GM03348 (cell line): ENCODE measurements at places on chromosomes 1 and 21.
A peak's percentile ranks its signal among the peaks of the same experiment; 100 is the strongest.

GRCh38 chr1:108701176-108701849 lies 9.2 kb downstream of the PRPF38B start:
- no peak for DNase-seq

GRCh38 chr21:17479606-17480005 lies 33.2 kb upstream of the CXADR start:
- DNase-seq: no peak

GRCh38 chr1:66642992-66643391 lies 109.0 kb downstream of the SGIP1 start:
- peak; percentile 17 for DNase-seq

GRCh38 chr1:196324345-196324744 lies 283.9 kb downstream of the KCNT2 start:
- DNase-seq: no peak
